Caki2 (cell line): ENCODE measurements at places on chromosomes 7 and 10.

DNA sequence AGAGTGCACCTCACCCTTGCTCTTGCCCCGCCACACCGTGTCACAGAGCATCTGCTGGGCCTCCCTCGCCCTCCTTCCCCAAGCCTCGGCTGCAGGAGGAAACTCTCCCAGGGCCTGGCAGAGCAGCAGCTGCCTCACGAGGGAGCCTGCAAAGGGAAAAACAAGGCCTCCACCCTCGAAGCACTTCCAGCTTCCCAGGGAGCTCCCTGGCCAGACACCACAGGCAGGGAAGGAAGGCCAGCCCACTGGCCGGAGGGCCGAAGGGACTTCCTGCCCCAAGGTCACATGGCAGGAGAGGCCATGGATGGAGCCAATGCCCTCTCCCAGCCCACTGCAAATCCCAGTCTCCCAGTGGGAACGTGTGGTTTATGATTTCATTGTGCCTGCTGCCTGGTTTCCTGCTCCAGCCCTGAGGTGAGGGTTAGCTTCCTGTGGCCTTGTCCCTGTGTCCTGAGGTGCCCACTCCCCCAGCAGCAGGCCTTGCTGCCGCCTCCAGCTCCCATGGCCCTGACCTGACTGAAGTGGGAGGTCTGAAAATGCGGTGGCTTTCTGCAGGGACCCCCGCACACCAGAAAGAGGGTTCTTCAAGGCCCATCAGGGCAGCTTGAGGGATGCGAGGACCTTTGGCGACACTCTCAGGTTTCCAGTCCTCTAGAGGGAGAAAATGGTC lies 100.5 kb upstream of the PPIF start:
- no peak for DNase-seq

DNA sequence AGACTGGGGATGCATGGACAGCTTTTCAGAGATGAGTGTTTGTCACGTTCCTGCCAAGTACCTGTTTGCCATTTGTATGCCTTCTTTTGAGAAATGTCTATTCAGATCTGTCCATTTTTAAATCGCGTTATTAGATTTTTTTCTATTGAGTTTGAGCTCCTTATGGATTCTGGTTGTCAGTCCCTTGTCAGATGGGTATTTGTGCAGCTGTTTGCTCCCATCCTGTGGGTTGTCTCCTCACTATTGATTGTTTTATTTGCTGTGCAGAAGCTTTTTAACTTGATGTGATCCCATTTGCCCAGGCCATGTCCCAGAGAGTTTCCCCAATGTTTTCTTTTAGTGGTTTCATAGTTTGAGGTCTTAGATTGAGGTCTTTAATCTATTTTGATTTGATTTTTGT lies 5.5 kb upstream of the PRKAR1B start:
- DNase-seq: no peak

GRCh38 chr10:103724771-103725170 lies 130.6 kb downstream of the SH3PXD2A start:
- peak; percentile 25 for DNase-seq

GRCh38 chr7:5266191-5267028 lies 16.3 kb upstream of the SLC29A4 start:
- DNase-seq: no peak

- no peak for DNase-seq
These were observed 42.2 kb upstream of the EGR2 start for GRCh38 chr10:62858364-62858763.
